CD4-positive, alpha-beta T cell treated with Interleukin-15 for 4 hours (primary cell): ENCODE measurements at places on chromosomes 3 and 15.

DNA sequence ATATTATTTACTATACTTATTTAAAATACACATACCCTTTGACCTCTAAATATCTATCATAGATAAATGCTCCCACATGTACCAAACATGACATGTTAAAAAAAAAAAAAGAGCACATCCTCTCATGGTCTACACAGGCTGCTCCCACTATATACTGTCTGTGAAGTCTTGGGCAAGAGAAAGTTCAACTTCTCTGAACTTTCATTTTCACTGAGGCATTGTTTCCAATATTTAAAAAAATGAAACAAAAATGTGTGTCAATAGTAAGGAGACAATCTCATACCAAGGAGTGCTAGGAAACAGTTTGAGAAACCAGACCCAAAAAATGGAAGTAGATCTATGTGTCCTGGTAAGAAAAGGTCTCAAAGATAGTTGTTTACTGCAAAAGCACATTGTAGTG is 29.3 kb downstream of the SLC4A7 start:
- no peak for DNase-seq

- DNase-seq = no peak
These were observed 100.3 kb downstream of the ZIC1 start for GRCh38 chr3:147509448-147509847.

- DNase-seq = no peak
These were observed 400.8 kb upstream of the CNTN3 start for GRCh38 chr3:75015280-75015679.

GRCh38 chr15:98651581-98652220 is 3.4 kb downstream of the IGF1R start:
- DNase-seq = peak; percentile 28

GRCh38 chr15:82714016-82714415 is 4.3 kb upstream of the AP3B2 start:
- no peak for DNase-seq

GRCh38 chr3:171811295-171811912 is 1.1 kb upstream of the PLD1 start:
- DNase-seq = no peak

DNA sequence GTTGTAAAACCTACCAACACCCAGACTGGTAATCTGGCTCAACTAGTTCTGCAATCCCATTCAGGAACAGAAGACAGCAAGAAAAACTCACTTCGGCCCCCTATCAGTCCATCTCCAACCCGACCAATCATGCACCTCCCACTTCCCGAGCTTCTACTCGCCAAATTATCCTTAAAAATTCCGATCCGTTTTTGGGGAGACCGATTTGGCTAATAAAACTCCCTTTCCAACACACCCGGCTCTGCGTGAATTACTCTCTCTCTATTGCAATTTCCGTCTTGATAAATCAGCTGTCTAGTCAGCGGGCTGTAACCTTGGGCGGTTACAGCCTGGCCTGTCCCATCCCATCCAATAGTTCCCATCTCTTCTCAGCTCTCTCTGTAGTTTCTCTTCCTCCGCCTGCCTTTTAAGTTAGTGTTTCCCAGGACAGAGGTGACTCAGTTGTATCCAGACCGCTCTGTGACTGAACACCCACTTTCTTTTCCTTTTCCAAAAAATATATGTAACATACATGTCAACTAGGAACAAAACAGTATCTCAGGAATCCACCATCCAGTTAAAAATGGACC is 780 bp upstream of the ACAD9 start:
- peak; percentile 30 for DNase-seq

DNA sequence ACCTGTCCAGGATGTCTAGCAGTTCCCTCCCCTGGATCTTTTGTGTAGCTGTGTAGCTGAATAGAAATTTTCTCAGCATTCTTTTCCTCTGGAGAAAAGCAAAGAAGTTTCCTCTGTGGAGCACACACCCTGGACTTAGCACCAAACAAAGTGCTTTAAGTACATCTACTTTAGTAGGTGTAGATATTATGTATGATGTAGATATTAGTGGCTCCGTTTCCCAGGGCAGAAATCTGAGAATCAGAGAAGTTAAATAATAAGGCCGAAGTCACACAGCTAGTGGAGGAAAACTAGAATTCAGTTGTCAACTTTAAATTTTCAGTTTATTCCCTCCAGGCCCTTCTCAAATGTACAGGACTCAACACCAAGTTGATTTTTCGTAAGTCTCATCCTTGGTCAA is 401.7 kb upstream of the NR2F2 start:
- no peak for DNase-seq

- no peak for DNase-seq
These were observed 28.4 kb upstream of the LDHAL6B start for GRCh38 chr15:59178151-59178695.

GRCh38 chr3:123153125-123154019 is 48.4 kb upstream of the SEC22A start:
- DNase-seq = no peak

DNA sequence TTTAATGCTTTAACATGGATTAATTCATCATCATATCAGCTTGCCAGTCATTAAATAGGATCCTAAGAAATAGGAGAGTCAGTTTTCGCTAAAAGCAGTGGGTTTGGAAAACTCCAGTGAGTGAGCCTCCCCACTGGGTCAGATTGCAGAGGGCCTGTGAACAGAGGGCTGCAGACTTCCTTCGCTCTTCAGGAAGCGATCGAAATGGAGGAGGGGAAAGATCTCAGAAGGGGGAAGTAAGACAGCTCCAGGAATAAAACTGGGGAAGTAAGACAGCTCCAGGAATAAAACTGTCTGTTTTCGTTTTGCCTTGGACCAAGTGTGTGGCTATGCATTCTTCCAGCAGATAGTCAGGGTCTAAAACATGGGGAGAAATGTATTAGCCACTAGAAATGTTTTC is 124.8 kb upstream of the C15orf61 start:
- no peak for DNase-seq

GRCh38 chr15:83283138-83283812 is 1.2 kb downstream of the BNC1 start:
- DNase-seq = no peak

DNA sequence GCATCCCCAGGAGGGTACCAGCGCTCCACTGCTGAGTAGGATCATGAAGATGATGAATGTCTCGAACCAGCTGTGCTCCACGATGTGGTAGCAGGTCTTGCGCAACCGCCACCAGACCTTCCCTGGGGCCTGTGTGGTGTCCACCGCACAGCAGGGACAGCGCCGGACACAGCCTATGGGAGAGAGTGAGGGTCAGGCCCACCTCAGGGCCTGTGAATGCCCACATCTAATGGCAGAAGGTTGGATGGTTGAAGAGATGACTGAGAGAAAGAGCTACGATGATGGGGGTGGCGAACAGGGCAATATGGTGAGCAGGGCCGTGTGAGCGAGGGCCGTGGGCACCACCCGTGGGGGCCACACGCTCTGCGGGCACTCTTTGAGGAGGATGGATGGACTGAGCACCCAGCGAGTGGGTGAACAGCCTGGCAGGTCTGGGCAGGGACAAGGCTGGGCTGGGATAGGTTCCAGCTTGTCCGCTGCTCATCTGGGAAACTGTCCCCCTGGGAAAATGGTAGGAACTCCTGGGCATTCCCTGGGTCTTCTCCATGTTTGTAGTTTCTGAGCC is 74.1 kb downstream of the SCN5A start:
- DNase-seq = no peak

DNA sequence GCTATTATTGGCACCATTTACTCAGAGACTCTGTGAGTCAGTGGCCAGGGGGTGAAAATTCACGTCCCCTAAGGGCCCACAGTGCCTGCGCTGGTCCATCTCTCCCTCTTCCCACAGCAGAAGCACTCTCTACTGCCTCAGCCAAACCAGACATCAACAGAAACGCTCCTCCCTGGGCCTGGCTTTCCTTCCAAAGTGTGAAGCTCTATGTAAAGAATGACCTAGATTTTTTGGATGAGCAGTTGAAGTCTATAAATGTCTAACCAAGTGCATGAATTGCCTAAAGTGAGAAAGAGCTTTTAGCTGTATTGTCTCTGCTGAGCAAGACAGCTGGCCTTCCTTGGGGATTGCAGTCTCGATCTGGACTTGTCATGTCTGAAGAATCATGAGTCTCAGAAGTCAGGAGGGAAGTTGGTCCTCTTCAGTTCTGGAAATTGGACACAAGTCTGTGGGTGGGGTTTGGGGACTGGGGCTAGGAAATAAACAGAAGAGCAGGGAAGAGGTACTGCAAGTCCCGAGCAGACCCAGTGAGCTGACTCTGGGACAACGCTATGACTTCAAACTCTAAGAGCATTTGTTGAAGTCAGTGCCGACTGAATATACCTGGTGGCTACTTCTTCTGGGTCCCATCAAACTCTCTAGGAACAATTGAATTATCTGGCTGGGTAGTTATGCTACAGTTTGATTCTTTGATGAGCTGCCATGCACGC is 29.0 kb downstream of the RASGRP1 start:
- no peak for DNase-seq

DNA sequence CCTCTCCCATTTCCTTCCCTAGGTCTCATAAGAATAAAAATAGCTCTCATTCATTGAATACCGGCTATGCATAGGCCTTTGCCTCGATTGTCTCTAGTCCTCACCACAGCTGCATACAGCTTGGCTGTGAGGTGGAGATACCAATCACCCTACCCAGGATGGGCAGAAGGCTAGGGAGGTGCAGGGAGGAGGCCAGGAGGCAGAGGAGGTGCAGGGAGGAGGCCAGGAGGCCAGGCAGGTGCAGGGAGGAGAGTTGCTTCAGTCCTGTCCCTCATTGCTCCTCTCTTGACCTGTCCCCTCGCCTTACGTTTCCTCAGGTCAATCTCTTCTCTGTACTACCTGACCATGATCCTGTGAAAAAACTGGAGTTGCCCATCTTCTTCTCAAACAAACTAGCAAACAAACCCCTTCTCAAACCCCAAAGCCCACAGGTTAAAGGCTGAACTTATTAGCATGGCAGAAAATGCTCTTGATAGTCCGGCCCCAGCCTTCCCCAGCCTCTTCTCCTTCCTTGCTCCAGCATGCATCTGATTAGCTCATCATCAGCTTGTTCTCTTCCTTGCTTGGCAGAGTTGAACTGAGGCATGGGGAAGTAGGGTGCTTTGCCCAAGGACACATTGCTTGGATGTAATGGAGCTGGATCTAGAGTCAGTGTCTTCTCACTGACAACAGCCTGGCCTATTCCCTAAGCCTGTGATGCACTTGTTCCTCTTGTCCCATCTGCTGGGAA is 15.8 kb downstream of the PODXL2 start:
- DNase-seq = no peak

GRCh38 chr15:47356297-47356696 is 361.0 kb upstream of the SEMA6D start:
- no peak for DNase-seq

- DNase-seq = peak; percentile 71
These were observed 217.0 kb upstream of the ICE2 start for GRCh38 chr15:60695713-60696522.

- DNase-seq = no peak
These were observed 12.1 kb upstream of the STAB1 start for GRCh38 chr3:52483081-52483480.

DNA sequence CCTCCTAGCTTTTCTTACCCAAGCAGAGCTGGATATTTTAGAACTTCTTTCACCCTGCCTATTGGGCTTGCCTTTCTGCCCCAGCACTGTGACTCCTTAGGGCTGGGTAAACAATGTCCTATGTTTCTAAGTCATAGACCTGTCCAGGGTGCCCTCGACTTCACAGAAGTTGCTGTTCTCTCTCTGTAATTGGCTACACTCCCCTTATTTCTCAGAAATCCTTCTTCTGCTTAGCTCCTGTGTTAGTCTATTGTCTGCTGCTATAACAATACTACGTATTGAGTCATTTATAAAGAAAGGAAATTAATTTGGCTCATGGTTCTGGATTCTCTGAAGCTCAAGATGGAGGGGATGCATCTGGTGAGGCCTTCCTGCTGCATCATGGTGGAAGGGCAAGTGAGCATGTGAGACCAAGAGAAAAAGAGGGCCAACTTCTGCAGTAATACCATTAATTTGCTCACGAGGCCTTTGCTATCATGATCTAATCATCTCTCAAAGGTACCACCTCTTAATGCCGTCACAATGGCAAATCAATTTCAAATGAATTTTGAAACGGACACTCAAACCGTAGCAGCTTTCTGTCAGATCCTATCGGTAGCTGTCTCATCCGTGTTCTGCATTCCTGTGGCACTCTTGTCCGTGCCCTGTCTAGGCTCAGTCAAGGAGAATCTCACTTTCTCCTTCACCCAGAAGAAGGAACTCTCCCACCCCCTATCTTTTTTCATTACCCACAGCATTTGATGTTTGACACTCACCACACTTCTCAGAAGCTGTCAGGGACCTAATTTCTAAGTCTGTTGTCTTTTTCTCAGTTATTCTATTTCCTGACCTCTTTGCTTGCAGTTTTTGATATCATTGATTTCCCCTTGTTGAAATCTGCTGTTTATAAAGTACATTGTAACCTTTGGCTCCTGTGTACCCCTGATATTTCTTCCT is 22.3 kb upstream of the GPR171 start:
- peak; percentile 62 for DNase-seq

DNA sequence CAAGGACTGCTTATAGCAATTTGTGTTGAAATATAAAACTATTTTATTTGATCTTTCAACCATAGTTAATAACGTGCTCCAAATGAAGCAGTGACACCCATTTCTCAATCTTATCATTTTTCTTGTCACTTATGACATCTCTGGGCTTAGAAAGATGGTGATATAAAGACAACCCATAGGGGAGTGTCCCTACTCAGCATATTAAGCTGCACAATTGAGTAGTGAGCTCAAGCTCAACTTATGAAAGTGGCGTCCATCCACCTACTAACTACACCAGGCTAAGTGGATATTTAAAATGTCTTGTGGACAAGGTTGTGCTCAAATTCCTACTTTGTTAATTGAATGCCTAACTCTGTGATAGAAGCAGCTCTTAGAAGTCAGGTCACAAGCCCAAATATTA is 46.7 kb downstream of the SLC9C1 start:
- DNase-seq = no peak

- DNase-seq = no peak
These were observed 369.1 kb downstream of the RBMS3 start for GRCh38 chr3:29649815-29650547.

DNA sequence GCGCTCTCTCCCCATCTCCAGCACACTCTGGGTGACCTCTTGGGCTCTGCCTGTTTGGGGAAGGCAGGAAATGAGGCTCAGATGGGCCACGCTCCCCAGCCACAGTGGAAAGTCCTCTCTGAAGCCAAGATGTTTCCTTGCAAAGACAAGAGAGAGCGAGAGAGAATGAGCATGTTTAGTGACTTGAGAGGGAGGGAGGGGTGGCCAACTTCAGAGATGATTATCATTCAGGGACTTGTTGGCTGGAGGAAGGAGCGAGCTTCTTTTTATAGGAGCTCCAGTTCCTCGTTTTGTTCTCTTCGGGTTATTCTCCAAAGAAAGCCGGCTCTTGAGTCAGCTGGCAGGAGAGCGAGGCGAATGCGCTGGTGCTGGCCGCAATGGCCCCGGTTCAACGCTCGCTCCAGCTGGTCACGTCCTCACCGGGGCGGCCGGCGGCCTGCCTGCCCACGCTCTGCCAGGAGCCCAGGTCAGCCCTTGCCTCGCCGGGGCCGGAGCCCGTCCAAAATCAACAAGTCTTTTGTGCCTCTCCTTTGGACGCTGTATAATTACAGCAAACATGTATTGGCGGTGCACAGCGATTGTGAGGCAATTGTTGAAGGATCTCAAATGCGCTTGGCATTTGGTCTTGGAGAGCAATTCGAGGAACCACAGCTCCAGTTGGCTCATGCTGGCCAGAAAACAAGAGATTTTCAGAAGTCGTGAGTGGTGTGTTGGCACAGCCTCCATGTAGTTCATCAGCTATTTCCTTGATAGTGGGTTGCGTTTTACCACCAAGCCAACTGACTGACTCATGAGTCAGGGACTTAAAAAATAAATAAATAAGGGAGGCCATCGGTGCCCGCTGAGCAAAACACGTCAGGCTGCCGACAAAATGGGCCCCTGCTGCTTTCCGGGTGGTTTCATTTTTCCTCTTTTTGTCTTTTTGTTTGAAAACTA is 288.6 kb downstream of the UACA start:
- peak; percentile 60 for DNase-seq
